ENCODE measurements at places on chromosomes 4 and X.

- no peak for DNase-seq
These were observed 228.8 kb downstream of the SHROOM3 start for GRCh38 chr4:76663824-76664223.

DNA sequence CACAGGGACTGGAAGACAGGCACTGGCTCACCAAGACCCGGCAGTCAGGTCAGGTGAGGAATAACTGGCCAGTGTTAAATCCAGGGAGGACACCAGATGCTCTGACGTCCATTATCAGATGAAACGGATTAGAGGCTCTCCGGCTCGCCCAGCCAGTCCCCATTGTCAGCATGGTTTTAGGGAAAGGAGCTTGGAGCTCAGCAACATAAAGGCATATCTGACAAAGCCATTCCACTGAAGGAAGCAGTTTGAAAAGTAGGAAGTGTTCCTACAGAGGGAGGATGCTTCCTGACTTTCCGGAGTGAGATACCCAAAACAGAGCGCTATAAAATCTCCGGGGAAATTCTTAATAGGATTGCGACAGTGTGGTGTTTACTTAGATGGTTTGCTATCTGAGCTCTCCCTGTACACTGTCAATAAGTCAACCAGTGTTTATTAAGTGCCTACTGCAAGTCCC, 14.8 kb downstream of the NDNF start:
- no peak for DNase-seq

DNA sequence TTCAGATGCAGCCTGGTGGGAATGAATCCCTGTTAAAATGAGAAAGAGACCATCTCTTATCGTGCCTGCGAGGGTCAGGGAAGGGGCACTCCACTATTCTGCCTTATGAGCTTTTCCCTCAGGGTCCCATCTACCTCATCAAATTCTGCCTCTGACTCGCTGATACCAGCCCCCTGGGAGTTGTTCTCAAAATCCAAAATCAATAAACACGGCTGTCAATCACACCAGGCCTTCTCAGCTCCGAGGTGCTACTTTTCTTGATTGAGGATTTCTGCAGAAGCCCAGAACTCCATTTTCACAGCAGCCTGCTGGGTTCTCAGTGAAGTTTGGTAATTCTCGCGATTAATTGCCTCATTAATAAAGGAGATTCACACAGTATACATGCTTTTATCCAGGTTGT, 312.6 kb downstream of the STIM2 start:
- DNase-seq, result no peak

DNA sequence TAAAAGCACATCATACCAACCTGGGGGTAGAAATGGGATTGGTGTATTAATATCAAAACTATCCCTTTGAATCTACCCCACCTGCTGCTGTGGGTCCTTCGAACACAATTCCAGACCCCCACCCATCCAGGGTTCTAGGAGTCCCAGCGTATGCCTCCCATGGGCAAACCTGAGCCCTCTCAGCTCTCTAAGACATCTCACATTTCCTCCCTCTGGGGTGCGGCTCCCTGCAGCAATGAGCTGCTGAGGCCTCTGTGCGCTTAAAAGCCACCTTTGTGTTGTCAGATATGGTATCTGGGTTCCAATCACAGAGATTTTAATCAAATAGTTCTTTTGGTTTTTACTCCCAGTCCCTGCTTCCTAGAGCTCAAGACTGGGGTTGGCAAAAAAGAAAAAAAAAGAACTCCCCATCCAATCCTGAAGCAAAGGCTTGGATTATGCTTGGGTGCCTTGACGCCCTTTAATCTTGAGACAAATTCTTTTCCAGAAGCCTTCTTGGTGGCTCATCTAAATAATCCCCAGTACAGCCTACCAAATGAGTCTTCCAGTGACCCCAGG, 37.5 kb upstream of the NOCT start:
- no peak for DNase-seq

GRCh38 chr4:78862314-78862737, 76.9 kb downstream of the PAQR3 start:
- DNase-seq, result no peak

GRCh38 chr4:140019619-140020347, 134.2 kb downstream of the MAML3 start:
- DNase-seq, result no peak

DNA sequence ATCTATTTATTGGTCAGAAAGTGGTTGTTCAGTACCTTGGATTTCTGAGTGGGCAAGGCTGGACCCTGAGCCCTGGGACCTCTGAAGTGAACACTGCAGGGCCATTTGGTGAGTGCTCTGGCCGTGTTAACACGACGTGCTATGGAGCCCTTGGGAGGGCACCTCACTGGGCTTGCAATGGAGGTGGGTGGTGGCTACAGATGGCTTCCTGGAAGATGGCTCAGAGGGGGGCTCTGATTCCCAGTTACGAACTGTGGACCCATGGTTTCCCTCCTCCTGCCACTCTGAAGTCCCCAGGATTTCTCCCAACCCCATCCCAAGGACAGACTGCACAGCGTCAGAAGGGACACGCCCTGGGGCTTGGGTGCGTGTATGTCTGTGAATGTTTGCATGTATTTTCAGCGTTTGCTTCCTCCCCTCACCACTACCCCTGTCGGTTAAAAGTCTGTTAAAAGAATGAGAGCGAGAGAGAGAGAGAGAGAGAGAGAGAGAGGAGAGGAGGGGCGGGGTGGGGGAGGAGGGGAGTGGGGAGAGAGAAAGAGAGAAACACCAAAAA, 3.7 kb upstream of the RHOH start:
- DNase-seq, result no peak

DNA sequence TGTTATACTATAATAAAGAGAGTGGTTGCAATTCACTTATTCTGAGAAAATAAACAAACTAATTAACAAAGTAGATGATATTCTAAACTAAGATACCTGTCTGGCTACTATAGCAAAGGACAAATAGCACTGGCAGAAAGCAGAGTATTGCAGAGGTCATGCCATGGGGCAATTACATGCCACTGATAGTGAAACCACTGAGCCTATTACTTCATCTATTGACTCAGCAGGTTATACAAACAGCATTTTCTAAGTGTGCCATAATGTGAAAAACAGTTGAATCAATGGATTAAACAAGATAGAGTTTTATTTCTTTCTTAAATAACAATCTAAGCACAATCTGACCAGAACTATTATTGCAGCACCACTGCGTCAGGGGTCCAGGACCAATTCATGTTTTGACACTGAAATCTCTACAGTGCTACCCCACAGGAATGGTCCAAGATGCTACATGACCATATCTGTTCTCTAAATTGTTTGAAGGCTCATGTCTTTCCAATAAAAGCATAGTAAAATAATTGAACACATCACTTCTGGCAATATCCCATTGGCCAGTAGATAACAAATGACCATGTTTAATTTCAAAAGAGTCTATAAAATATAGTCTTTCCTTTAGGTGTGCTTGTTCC, 389.5 kb upstream of the GRID2 start:
- no peak for DNase-seq
